Naive thymus-derived CD8-positive, alpha-beta T cell (primary cell): ENCODE measurements at places on chromosomes 2 and 18. TPM values are rescaled to one million over a fixed set of nuclear protein-coding genes. Genes with fewer than 3 reads are reported as not detected.
A peak's percentile ranks its signal among the peaks of the same experiment; 100 is the strongest.

GRCh38 chr18:75429975-75430374, 2.5 kb upstream of the SMIM21 start:
- DNase-seq: no peak
- H3K4me3 ChIP-seq: no peak overlapping the region
- no peaks in the 10 kb centered on the region for H3K4me1 ChIP-seq
- peaks cover 16% of the 10 kb centered on the region for H3K27me3 ChIP-seq
- no peaks in the 10 kb centered on the region for H3K36me3 ChIP-seq

DNA sequence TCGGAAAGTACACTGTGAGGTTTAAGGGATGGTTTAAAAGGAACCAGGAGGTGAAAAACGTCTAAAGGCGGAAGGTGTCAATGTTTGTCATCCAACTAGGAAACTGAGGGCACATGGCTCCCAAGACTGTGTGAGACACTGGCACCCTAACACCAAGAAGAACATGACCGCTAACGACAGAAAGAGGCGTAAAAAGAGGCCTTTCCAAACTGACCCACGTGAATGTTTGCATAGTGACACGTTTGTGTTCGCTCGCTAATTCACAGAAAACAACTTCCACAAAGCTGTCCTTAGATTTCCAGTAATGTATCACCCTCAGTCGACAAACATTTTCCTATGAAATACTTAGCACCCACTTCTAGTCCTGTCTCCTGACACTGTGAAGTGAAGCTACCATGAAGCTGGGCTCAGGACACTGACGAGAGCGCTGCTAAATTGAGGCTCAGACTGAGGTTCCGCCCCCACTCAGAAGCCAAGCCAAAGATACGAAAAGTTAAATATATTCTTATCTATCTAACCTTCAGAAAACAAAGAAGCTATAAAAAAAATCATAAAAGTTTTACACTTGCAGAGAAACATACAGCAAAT, 86.5 kb downstream of the ZNF516 start:
- DNase-seq: no peak
- H3K36me3 ChIP-seq: peaks cover 7% of the 10 kb centered on the region
- peaks cover 18% of the 10 kb centered on the region for H3K4me1 ChIP-seq
- no peaks in the 10 kb centered on the region for H3K27me3 ChIP-seq
- no peak overlapping the region for H3K27ac ChIP-seq

DNA sequence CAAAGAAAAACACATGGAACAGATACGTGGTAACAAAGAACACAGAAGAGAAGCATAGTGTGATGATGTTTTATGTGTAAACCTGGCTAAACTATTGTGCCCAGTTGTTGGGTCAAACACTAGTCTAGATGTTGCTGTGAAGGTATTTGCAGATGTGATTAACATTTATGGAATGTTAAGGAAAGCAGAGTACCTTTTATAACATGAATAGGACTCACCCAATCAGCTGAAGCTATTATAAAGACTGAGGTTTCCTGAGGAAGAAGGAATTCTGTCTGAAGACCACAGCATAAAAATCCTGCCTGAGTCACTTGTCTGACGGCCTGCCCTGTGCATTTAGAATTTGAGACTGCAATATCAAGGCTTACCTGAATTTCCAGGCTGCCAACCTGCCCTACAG, 253.1 kb downstream of the DYM start:
- H3K4me1 ChIP-seq: peaks cover 16% of the 10 kb centered on the region
- H3K36me3 ChIP-seq: peaks cover 4% of the 10 kb centered on the region
- H3K27ac ChIP-seq: no peak overlapping the region
- DNase-seq: no peak
- no peak overlapping the region for H3K4me3 ChIP-seq

DNA sequence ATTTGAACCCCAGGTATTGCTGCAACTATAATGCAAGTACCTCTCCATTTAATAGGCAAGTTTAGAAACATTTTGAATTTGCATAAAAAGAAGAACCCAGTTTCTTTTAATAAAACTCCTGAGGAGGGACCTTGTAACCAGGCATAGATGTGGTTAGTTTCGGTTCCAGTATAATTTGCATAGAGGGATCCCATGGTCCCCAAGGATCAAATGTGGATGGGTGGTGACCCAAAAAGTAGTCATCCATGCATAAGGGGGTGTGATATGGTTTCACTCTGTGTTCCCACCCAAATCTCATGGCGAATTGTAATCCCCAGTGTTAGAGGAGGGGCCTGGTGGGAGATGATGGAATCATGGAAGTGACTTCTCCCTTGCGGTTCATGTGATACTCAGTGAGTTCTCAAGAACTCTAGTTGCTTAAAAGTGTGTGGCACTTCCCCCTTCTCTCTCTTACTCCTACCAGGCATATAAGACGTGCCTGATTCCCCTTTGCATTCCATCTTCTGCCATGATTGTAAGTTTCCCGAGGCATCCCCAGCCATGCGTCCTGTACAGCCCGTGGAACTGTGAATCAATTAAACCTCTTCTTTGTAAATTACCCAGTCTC, 40.2 kb upstream of the SKA1 start:
- H3K4me1 ChIP-seq: peaks cover 50% of the 10 kb centered on the region
- H3K4me3 ChIP-seq: no peak overlapping the region
- H3K27me3 ChIP-seq: peaks cover 7% of the 10 kb centered on the region
- H3K27ac ChIP-seq: no peak overlapping the region

The RAD51AP2 gene
- not detected for polyA plus RNA-seq

The MC4R gene
- polyA plus RNA-seq: not detected

- peak; percentile 65 for DNase-seq
- H3K27ac ChIP-seq: peak overlapping the region; percentile 95
- H3K4me1 ChIP-seq: peaks cover 17% of the 10 kb centered on the region
- no peaks in the 10 kb centered on the region for H3K36me3 ChIP-seq
Observed at GRCh38 chr2:159516241-159516758, 100.0 kb downstream of the BAZ2B start.

The LRP2 gene
- polyA plus RNA-seq: not detected

The BOK gene
- polyA plus RNA-seq: 0.53 TPM

DNA sequence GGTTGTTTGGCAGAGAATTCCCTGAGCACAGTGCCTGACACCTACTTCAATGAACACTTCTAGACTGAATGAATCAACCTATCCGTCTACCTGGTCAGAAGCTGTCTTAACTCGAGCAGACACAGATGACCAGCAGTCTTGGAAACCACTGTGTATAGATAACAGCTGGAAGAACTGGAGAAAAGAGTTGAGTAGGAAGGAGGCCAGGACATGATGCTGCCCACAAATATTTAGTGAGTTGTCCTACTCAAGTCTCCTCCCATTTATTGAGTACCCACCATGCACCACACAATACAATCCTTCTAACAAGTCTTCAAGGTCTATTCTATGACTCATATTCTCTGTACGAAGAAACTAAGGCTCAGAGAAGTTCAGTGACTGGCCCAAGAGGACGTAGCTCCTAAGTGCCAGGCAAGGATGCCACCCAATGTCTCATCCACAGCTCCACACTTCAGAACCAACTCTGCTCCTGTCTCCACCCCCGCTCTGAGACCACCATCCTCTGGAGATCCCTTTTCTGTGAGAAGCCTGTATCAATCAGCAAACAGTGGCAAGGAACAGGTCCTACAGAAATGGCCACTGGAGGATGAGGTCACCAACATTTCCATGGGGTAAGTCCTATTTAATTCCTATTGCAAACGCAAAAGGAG, 62.2 kb downstream of the GALNT14 start:
- H3K4me3 ChIP-seq: no peak overlapping the region
- no peaks in the 10 kb centered on the region for H3K4me1 ChIP-seq
- no peaks in the 10 kb centered on the region for H3K36me3 ChIP-seq
- no peak for DNase-seq
- no peak overlapping the region for H3K27ac ChIP-seq
- H3K27me3 ChIP-seq: no peaks in the 10 kb centered on the region

- H3K36me3 ChIP-seq: no peaks in the 10 kb centered on the region
- DNase-seq: no peak
- no peak overlapping the region for H3K4me3 ChIP-seq
- no peak overlapping the region for H3K27ac ChIP-seq
- no peaks in the 10 kb centered on the region for H3K27me3 ChIP-seq
Observed at GRCh38 chr2:218296847-218297246, 4.5 kb upstream of the TMBIM1 start.

- no peak overlapping the region for H3K27ac ChIP-seq
- DNase-seq: no peak
- no peaks in the 10 kb centered on the region for H3K27me3 ChIP-seq
- H3K4me1 ChIP-seq: no peaks in the 10 kb centered on the region
- H3K4me3 ChIP-seq: no peak overlapping the region
Observed at GRCh38 chr2:217293607-217294006, 433.7 kb upstream of the TNP1 start.

DNA sequence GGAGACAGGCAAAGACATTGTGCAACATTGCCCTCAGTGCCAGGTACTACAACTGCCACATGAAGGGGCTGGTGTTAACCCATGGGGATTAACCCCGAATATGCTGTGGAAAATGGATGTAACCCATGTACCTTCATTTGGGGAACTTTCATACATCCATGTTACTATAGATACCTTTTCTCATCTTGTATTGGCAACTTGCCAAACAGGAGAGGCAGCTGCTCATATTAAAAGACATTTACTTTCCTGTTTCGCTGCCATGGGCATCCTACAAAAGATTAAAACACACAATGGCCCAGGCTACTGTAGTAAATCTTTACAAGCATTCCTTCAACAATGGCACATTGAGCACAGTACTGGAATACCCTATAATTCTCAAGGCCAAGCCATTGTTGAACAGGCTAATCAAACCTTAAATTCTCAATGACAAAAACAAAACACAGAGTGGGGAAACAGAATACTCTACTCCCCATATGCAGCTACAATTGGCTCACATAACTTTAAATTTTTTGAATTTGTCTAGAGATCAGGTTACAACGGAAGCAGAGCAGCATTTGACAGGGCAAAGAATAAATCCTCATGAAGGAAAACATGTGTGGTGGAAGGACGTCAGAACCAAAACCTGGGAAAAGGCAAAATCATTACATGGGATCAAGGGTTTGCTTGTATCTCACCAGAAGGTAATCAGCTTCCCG, 1723.5 kb upstream of the LRRTM1 start:
- no peaks in the 10 kb centered on the region for H3K27me3 ChIP-seq
- H3K4me1 ChIP-seq: no peaks in the 10 kb centered on the region
- DNase-seq: no peak
- no peak overlapping the region for H3K27ac ChIP-seq

- peaks cover 8% of the 10 kb centered on the region for H3K4me1 ChIP-seq
- DNase-seq: no peak
- H3K4me3 ChIP-seq: no peak overlapping the region
- H3K27ac ChIP-seq: peak overlapping the region; percentile 41
Observed at GRCh38 chr2:42317945-42318344, 43.1 kb downstream of the COX7A2L start.

DNA sequence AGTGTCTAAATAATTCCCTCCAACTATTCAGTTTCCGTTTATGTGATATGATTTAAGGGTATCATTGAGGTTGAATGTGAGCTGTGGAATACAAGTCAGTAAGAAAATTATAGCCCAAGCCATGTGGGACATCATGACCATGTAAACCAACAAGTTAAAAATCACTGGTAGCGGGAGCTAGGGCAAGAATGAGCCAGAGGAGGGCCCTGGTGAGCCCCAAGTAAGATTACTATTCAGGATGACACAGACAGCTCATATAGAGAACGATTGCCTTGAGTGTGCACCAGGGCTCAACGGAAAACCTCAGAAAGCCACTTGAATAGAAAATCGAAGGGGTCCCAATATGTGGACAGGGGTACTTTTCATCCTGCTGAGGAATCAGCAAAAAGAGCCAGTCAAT, 87.8 kb upstream of the RBMS1 start:
- H3K27ac ChIP-seq: no peak overlapping the region
- H3K27me3 ChIP-seq: no peaks in the 10 kb centered on the region
- peaks cover 6% of the 10 kb centered on the region for H3K4me1 ChIP-seq
- no peak for DNase-seq
- H3K36me3 ChIP-seq: no peaks in the 10 kb centered on the region
- no peak overlapping the region for H3K4me3 ChIP-seq

- H3K27ac ChIP-seq: peak overlapping the region; percentile 98
- H3K4me1 ChIP-seq: peaks cover 76% of the 10 kb centered on the region
- H3K27me3 ChIP-seq: no peaks in the 10 kb centered on the region
- H3K4me3 ChIP-seq: peak overlapping the region; percentile 96
Observed at GRCh38 chr2:38376346-38377049, 575 bp downstream of the ATL2 start.

The ALPP gene
- not detected for polyA plus RNA-seq

- no peaks in the 10 kb centered on the region for H3K27me3 ChIP-seq
- H3K36me3 ChIP-seq: no peaks in the 10 kb centered on the region
- DNase-seq: peak; percentile 73
- peak overlapping the region; percentile 69 for H3K4me3 ChIP-seq
- peak overlapping the region; percentile 75 for H3K27ac ChIP-seq
- peaks cover 51% of the 10 kb centered on the region for H3K4me1 ChIP-seq
Observed at GRCh38 chr2:119694845-119695521, 16.0 kb downstream of the TMEM177 start.

- no peak for DNase-seq
- no peak overlapping the region for H3K4me3 ChIP-seq
- H3K27ac ChIP-seq: no peak overlapping the region
- H3K4me1 ChIP-seq: peaks cover under 1% of the 10 kb centered on the region
- peaks cover 69% of the 10 kb centered on the region for H3K27me3 ChIP-seq
Observed at GRCh38 chr2:26556309-26557243, 78.7 kb upstream of the OTOF start.

DNA sequence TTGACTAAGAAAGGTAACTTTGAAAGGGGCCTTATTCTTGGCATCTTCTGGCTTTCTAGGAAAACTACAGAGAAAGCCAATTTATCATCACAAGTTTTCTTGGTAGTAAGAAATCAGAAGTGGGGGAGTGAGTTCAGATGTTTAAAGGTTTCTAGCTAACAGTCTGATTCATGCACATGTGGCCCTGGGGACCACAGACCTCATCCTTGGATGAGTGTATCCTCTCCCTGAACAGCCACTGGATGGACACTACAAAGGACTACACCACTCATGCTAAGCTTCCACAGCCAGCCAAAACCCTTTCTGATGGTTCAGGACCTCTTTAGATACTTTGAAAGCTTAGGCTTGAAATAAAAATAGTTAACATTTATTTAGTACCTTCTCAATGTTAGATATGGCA, 218.3 kb upstream of the STK17B start:
- DNase-seq: no peak
- H3K36me3 ChIP-seq: no peaks in the 10 kb centered on the region
- no peaks in the 10 kb centered on the region for H3K27me3 ChIP-seq
- no peaks in the 10 kb centered on the region for H3K4me1 ChIP-seq
- no peak overlapping the region for H3K27ac ChIP-seq

DNA sequence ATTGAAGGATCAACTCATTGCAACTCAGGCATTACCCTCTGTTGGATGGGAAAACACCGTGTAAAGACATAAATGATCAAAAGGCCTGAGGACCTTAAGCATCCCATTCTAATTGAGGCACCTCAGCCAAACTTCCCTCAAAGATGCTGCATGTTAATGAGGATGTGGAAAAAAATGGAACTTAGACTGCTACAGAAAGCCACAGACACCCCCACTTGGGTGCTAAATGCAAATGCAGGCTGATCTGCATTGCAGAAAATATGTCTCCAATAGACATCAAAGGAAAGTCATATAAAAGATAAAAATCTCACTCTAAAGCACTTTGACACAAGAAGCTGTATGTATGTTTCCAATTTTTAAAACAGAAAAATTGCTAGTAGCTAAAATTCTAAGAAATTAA, 504.7 kb downstream of the KCNJ3 start:
- H3K4me1 ChIP-seq: no peaks in the 10 kb centered on the region
- H3K27me3 ChIP-seq: no peaks in the 10 kb centered on the region
- no peak overlapping the region for H3K4me3 ChIP-seq
- no peak overlapping the region for H3K27ac ChIP-seq
- H3K36me3 ChIP-seq: no peaks in the 10 kb centered on the region

The PREPL gene
- 17.7 TPM for polyA plus RNA-seq

- H3K27me3 ChIP-seq: no peaks in the 10 kb centered on the region
- H3K36me3 ChIP-seq: no peaks in the 10 kb centered on the region
- no peak for DNase-seq
- H3K4me1 ChIP-seq: no peaks in the 10 kb centered on the region
- H3K27ac ChIP-seq: no peak overlapping the region
- H3K4me3 ChIP-seq: no peak overlapping the region
Observed at GRCh38 chr2:189210250-189211087, 30.9 kb upstream of the COL5A2 start.
